ENCODE measurements at places on chromosomes 1 and 21.

DNA sequence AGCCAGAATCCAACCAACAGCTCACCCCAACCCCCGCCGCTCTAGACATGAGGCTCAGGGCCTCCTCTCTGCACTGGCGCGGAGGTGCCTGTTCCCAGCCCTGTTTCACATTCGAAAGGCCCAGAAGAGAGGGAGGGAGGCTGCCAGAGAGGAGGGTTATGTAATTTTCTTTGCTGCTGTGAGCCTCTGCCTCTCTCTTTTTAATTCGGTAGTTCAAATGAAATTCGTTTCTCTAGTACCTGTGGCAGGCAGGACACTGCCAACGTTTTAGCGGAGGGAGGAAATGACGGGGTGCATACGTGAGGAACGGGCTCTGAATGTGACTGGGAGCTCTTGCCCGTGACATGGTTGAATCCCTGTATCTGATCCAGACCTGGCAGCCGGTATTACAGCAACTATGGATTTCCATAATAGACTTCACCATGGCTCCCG is 9.4 kb downstream of the PRDM16 start:
- peaks cover 47% of the 10 kb centered on the region for H3K4me1 ChIP-seq
- no peaks in the 10 kb centered on the region for H3K36me3 ChIP-seq
- no peak for DNase-seq
- peaks cover 67% of the 10 kb centered on the region for H3K27me3 ChIP-seq

DNA sequence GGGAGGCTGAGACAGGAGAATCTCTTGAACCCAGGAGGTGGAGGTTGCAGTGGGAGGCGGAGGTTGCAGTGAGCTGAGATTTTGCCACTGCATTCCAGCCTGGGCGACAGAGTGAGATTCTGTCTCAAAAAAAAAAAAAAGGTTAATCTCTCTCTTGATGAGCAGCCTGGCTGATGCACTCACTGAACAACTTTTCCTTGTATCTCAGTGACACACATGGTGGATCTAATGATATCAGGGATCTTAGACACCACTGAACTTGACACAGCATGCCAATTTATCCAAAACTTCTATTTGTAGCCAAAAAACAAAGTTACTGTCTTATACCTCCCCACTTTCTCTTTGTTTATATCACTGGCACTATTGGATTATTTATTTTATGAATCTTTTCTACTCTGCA is 16.2 kb downstream of the RHBDL2 start:
- no peak overlapping the region for H3K4me3 ChIP-seq
- no peak overlapping the region for H3K27ac ChIP-seq
- H3K36me3 ChIP-seq, result no peaks in the 10 kb centered on the region

DNA sequence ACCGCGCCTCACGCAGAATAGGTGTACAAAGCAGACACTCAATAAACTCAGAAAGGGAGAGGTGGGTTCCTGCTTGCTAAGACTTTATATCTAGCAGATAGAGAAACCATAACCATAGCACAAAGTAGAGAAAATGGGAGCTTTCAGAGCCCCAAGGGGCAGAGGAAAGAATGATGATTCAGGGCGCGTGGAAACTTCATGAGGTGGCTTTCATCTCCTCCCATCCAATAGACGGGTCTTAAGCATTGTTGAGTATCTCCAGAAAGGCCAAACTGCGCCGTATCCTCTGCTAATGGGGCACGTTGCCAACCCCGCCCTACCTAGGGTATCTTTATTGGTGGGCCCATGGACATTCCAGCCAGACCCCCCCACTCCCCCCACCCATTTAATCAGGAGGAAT is 778 bp upstream of the MIXL1 start:
- H3K27ac ChIP-seq, result no peak overlapping the region
- peak overlapping the region; percentile 71 for H3K4me3 ChIP-seq
- peaks cover 34% of the 10 kb centered on the region for H3K4me1 ChIP-seq

DNA sequence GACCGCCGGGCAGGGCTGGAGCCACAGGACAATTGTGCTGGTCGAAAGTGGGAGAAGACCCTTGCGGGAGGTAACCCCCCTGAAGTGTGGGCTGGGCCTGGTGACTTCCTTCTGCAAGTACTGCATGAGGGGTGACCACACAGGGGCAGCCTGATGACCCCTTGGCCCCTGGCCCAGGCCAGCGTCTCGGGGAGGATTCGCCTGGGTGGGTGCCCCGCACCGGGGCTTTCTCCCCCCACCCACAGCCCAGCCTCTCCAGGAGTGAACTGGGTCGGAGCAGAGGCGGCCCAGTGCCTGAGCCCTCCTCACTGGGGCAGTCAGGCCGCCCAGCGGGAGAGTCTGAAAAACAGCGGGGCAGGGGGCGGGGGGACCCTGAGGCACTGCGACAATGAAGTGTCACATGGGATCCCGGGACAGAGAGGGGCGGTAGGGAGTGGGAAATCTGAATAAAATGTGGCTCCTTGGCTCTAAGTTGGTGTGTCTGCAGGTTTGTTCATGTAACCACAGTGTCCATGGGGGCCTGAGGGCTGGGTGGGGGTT is 1.6 kb upstream of the DNMT3L start:
- peak; percentile 68 for DNase-seq
- H3K27me3 ChIP-seq, result peaks cover 18% of the 10 kb centered on the region
- no peaks in the 10 kb centered on the region for H3K36me3 ChIP-seq
- peak overlapping the region; percentile 56 for H3K4me3 ChIP-seq
- H3K4me1 ChIP-seq, result peaks cover 15% of the 10 kb centered on the region
- peak overlapping the region; percentile 90 for H3K27ac ChIP-seq

DNA sequence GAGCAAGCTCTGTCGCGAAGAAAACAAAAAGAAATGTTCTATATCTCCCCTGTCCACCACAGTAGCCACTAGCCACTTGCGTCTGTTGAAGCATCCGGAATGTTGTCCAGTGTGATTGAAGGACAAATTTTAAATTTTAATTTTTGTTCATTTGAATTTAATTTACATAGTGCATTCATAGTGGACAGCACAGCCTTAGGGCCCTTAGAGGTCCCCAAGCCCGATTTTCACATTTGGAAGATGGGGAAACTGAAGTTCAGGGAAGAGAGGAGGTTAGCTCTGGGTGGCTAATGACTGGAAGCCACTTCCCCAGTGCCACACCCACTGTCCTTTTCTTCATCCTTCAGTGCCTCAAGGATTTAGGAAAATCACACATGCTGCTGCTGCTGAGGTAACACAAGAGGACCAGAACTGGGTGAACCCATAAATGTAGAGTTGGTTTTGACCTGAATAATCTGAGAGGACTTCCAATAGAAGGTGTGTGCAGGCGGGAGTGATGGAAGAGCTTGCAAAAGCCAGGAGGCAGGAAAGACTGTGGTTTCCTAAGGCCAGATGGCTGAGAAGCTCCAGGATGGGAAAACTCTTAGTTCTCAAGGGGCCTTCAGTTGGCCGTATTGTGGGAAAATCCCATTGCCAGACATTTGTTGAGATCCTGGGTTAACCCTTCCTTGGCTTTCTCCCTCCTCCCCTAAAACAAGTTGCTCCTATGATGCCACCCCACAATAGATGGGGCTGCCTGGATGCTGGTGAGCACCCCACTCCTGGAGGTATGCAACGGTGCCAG is 49.5 kb downstream of the TRIM11 start:
- H3K4me3 ChIP-seq, result no peak overlapping the region
- DNase-seq, result no peak
- H3K36me3 ChIP-seq, result peaks cover 16% of the 10 kb centered on the region
- peaks cover 7% of the 10 kb centered on the region for H3K4me1 ChIP-seq

All from nephron progenitor cell (in vitro differentiated cells).